Naive thymus-derived CD8-positive, alpha-beta T cell (primary cell): ENCODE measurements at places on chromosomes 2 and 18.

DNA sequence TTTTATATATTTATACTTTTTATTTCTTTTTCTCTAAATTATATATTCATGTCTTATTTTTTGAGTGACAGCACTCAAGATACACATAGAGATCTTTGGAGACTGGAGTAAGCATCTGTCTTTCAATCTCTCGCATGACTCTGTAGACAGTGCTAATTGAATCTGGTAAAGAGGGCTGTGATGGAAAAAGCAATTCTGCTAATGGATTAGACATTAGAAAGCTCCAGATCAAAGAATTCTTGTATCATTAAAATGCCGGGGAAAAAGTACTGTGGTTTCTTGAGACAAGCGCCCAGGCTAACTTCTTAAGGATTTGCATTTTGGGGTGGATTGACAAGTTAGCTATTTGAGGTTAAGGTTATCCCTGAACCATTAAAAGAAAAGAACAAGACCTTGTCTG is 383.1 kb upstream of the TNP1 start:
- no peaks in the 10 kb centered on the region for H3K36me3 ChIP-seq
- H3K4me1 ChIP-seq: no peaks in the 10 kb centered on the region
- no peak overlapping the region for H3K4me3 ChIP-seq
- no peak overlapping the region for H3K27ac ChIP-seq
- peaks cover 3% of the 10 kb centered on the region for H3K27me3 ChIP-seq
- no peak for DNase-seq

DNA sequence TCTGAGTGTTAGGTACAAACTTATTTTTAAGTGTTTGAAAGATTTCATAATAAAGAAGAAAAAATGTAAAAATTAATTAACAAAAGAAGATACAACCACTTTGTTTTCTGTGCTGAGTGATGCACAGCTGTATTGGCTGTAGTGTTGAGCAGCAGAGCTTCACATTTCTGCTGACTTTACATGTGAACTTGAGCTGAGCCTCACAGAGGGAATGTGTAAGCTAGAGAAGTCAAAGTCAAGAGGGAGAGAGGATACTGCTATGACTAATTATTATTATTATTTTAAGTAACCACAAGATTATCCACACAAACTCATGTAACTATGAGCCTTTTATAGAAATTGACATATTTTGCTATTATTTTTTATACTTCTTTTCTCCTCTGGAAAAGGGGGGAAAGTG is 159.1 kb upstream of the ZSWIM2 start:
- no peak overlapping the region for H3K4me3 ChIP-seq
- DNase-seq: no peak
- H3K36me3 ChIP-seq: no peaks in the 10 kb centered on the region

DNA sequence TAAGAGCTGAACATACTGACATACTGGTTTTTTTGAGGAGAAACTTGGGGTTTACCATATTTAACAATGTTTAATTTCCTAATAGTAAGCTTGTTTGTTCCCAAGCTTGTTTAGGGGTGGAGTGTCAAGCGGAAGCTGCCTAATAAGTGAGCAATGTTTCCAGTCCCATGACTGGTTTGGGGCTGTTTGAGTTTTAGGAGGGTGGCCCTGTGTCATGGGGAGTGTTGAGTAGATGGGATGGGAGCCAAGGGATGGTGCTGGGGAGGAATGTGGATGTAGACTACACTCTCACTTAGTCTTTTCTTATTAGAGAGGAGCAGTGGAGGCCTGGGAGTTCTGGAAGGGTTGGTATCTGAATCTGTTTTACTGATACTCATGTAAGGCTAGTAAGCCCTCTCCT is 128.5 kb downstream of the TANC1 start:
- H3K36me3 ChIP-seq: no peaks in the 10 kb centered on the region
- DNase-seq: no peak
- H3K4me3 ChIP-seq: no peak overlapping the region
- H3K4me1 ChIP-seq: peaks cover 31% of the 10 kb centered on the region
- H3K27ac ChIP-seq: no peak overlapping the region
- H3K27me3 ChIP-seq: no peaks in the 10 kb centered on the region

GRCh38 chr2:37641582-37642171 is 29.8 kb downstream of the CDC42EP3 start:
- no peaks in the 10 kb centered on the region for H3K27me3 ChIP-seq
- no peak for DNase-seq
- peaks cover 51% of the 10 kb centered on the region for H3K36me3 ChIP-seq
- H3K4me1 ChIP-seq: peaks cover 30% of the 10 kb centered on the region
- peak overlapping the region; percentile 32 for H3K27ac ChIP-seq
- H3K4me3 ChIP-seq: no peak overlapping the region

- no peak for DNase-seq
- no peak overlapping the region for H3K4me3 ChIP-seq
- no peak overlapping the region for H3K27ac ChIP-seq
- H3K4me1 ChIP-seq: peaks cover 72% of the 10 kb centered on the region
- H3K27me3 ChIP-seq: no peaks in the 10 kb centered on the region
These were observed 39.5 kb downstream of the ARL4C start for GRCh38 chr2:234457421-234457820.

DNA sequence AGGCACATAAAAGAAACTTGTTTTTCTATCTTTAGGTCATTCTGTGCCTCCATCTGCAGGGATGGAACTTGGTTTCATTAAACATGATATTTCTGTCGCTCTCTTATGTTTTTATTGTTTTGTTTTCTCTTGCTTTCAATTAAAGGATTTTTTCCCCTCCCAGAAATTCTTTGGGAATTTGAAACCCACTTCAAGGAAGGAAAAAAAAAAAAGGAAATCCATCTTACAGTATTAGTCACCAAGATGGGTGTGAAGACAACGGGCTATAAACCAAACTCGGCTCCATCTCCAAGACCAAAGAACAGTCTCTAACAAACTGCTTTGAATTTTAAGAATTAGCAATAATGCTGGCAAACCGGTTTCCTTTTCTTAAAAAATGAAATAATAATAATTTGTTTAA is 244.1 kb downstream of the BCL11A start:
- DNase-seq: no peak
- H3K4me3 ChIP-seq: no peak overlapping the region
- peaks cover 1% of the 10 kb centered on the region for H3K27me3 ChIP-seq
- H3K36me3 ChIP-seq: no peaks in the 10 kb centered on the region
- no peak overlapping the region for H3K27ac ChIP-seq

DNA sequence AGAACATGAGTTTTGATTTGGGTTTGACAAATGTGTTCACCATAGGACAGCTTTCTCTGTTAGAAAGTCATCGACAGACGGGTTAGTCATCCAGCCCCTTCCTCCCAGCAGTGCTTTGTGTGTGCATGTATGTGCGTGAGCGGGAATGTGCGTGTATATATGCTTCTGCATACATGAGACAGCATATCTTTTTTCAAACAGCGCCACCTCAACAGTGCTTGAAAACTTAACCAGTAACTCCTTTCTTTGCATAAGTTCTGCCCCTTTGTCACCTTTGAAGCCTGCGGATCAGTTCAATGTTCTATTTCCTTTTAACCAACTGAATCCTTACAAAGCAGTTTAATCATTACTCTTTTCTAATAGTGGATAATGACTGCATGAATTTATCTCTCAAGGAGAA is 351.4 kb downstream of the LPIN1 start:
- peaks cover 18% of the 10 kb centered on the region for H3K4me1 ChIP-seq
- no peaks in the 10 kb centered on the region for H3K27me3 ChIP-seq
- no peak overlapping the region for H3K27ac ChIP-seq

- H3K36me3 ChIP-seq: no peaks in the 10 kb centered on the region
- no peaks in the 10 kb centered on the region for H3K4me1 ChIP-seq
- DNase-seq: no peak
- no peaks in the 10 kb centered on the region for H3K27me3 ChIP-seq
- no peak overlapping the region for H3K4me3 ChIP-seq
These were observed 404.3 kb upstream of the VWC2L start for GRCh38 chr2:214006601-214007000.

- H3K4me1 ChIP-seq: peaks cover 12% of the 10 kb centered on the region
- DNase-seq: no peak
- H3K4me3 ChIP-seq: no peak overlapping the region
- no peak overlapping the region for H3K27ac ChIP-seq
- H3K36me3 ChIP-seq: peaks cover 72% of the 10 kb centered on the region
These were observed 53.1 kb downstream of the TTC27 start for GRCh38 chr2:32680942-32681341.

GRCh38 chr2:208541989-208542464 is 135.4 kb downstream of the PTH2R start:
- H3K27me3 ChIP-seq: peaks cover 3% of the 10 kb centered on the region
- no peak for DNase-seq

GRCh38 chr2:73979686-73980085 is 5.0 kb upstream of the TET3 start:
- no peaks in the 10 kb centered on the region for H3K27me3 ChIP-seq
- peaks cover 84% of the 10 kb centered on the region for H3K4me1 ChIP-seq
- peak overlapping the region; percentile 86 for H3K27ac ChIP-seq
- DNase-seq: no peak
- H3K4me3 ChIP-seq: peak overlapping the region; percentile 68

DNA sequence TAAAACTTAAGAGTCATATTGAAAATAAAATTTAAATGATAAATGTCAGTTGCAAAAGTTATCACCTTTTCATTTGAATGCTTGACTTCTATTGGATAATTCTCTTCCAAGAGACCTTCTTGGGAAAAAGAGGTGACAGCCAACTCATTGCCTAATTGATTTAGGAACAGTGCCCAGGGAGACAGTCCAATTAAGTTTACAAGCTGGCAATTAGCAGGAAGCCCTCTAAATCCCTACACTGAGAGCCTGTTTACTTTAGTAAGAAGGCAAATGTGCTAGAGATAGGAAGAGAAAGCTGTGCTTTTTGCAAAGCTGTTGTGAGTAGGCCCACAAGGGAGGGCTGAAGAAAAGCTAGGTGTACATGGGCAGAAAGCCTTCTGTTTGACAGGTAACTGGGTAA is 189.1 kb downstream of the WDPCP start:
- DNase-seq: no peak
- peaks cover 55% of the 10 kb centered on the region for H3K36me3 ChIP-seq
- no peak overlapping the region for H3K27ac ChIP-seq
- no peaks in the 10 kb centered on the region for H3K4me1 ChIP-seq

DNA sequence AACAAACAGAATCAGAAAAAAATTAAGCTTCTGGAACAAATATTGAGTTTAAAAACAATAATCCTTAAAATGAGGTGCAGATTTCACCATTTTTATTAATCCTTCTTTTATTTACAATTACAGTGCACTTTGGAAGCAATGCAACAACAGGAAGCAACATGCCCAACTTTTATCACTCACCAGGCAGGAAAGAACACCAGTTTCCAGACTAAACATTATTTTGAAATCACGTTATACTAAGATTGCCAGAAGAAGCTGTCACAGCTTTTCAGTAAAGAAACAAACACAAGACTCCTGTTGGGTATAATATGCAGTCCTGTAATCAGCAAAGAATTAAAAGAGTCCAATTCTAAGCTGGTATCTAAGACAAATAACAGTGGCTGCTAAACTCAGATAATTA is 137.9 kb upstream of the ZC3H15 start:
- H3K27me3 ChIP-seq: no peaks in the 10 kb centered on the region
- no peak overlapping the region for H3K27ac ChIP-seq
- H3K4me1 ChIP-seq: peaks cover 3% of the 10 kb centered on the region
- no peak for DNase-seq

DNA sequence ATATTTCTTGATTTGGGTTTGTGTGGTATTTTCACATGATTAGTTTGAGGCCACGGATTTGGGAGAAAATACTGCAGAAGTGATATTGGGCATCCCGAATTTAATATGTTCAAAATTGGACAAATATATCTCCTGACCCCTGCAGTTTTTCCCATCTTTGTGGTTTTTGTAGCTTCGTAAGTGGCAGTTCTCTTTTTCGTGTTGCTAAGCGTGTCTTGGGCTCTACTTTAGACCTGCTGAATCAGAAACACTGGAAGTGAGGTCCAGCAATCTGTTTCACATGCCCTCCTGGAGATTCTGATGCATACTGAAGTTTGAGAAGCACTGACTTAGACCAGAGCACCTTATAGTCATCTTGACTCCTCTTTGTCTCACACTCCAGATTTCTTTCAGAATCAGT is 98.3 kb downstream of the EPB41L5 start:
- DNase-seq: no peak
- H3K4me3 ChIP-seq: no peak overlapping the region
- H3K27ac ChIP-seq: no peak overlapping the region
- H3K4me1 ChIP-seq: peaks cover 34% of the 10 kb centered on the region
- no peaks in the 10 kb centered on the region for H3K36me3 ChIP-seq

GRCh38 chr2:197875763-197876162 is 71.4 kb downstream of the PLCL1 start:
- no peaks in the 10 kb centered on the region for H3K27me3 ChIP-seq
- H3K27ac ChIP-seq: peak overlapping the region; percentile 45
- DNase-seq: no peak
- peaks cover 16% of the 10 kb centered on the region for H3K4me1 ChIP-seq
